Activated CD4-positive, alpha-beta memory T cell treated with anti-CD3 and anti-CD28 coated beads for 36 hours (primary cell): ENCODE measurements at places on chromosomes 1 and 21. TPM values are rescaled to one million over a fixed set of nuclear protein-coding genes. Genes with fewer than 3 reads are reported as not detected.

Gene SRRM1
- 227 TPM for total RNA-seq

Gene LEFTY1
- total RNA-seq: not detected

Gene CHD5
- total RNA-seq: 0.38 TPM

Gene AKIRIN1
- total RNA-seq: 74.3 TPM

Gene RHOU
- 0.68 TPM for total RNA-seq

Gene KCNC4
- 15.1 TPM for total RNA-seq

Gene GBP3
- 5.7 TPM for total RNA-seq
